Activated T-cell treated with anti-CD3 and anti-CD28 coated beads for 48 hours (primary cell): ENCODE measurements at places on chromosomes 4 and X.

DNA sequence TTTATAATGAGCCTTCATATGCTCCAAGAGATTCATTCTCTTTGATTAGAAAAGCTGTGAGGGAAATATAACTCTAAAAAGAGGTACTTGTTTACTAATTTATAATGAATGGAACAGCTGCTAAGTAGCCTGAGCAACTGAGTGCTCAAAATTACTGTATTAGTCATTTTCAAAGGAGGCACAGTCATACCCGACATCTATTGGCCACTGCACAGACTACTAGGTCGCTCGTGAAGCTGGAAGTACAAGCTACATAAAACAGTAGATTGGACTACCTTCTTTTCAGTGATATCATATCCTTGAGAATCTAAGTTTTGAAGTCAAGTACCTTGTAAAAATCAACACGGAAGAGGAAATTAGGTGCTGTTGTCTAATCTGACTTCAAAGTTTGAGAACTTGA lies 52.0 kb upstream of the GLRB start:
- DNase-seq = no peak

DNA sequence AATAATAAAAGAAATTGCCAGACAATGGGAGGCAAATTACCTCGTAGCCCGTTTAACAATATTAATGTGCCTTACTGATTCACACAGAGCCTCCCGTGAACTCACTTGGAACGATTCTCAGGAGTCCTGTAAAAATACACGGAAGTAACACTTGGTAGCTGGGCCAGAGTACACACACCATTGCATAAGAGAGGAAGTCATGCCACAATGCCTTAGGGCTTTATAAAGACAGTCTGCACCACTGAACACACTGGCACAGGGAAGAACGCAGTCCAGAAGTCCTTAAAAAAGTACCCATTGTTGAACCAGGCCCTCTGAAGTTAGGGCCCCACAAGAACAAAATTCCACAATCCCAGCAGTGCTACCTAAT lies 15.1 kb downstream of the SLC2A9 start:
- DNase-seq = no peak

DNA sequence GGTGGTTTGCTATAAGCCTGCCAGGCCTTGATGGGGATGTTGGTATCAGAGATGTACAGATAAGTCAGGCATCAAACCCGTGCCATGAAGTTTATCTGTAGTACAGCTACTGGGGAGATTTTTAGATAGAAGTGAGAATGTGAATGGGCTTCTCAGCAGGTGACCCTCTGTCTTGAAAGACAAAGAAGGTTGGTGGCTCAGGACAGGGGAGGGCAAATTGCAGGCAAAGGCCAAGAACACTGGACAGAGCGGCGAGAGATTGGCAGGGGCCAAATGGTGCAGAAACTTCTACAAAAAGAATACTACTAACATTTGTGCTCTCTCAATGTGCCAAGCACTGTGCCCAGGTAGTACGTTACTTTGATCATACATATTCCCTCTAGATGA lies 1.9 kb upstream of the PIM2 start:
- no peak for DNase-seq

- DNase-seq = no peak
Observed at GRCh38 chrX:77793946-77794345, 7.9 kb upstream of the ATRX start.

- DNase-seq = no peak
Observed at GRCh38 chr4:150039274-150040127, 38.7 kb upstream of the DCLK2 start.

- no peak for DNase-seq
Observed at GRCh38 chr4:26022346-26023202, 108.6 kb downstream of the SMIM20 start.

DNA sequence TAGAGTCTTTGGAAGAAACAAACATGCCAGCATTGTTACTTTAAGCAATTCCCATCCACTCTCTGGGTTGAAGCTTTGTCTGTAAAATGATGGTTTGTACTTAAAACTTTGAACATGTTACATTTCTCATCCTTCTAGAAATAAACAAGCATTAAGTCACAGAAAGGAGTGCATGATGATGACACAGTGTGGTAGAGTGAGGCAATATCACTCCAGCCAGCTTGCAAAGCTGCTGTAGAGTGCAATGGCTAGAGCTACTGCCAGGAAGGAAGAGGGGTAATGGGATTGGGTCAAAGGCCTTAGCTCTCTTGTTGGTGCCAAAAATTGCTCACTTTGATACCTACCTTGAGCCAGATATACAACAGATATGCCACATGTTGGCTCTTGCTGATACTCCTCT lies 12.3 kb upstream of the ENOX2 start:
- no peak for DNase-seq

GRCh38 chr4:85842540-85842939 lies 367.6 kb downstream of the ARHGAP24 start:
- no peak for DNase-seq

DNA sequence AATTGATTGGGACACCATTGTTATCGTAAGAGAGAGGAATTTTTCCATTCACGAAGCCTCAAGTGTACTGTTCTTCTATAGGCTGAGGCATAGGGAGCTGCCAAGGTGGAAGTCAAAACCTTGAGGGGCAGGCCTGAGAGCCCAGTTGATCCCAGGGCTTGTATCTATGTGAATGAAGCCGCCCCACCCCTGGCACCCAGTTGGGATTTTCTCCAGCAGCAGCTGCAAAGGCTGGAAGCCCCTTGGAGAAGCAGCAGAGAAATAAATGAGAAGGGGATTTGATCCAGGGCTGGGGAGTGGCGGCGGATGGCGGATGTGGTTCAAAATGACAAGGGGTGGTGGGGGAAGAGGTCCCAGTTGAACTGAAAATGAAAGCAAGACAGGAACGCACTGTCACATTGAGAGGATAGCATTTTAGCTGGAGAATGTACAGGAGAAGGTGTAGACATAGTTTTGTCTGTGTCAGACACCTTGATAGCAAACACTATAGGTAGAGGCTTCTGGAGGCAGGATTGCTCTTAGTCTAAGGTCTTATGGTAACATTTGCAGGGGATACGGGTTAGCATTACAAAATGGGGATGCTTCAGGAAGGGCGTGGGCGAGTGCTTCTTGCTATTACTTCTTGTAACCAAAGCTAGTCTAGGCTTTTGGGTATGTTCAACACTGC lies 32.6 kb downstream of the DOCK11 start:
- peak; percentile 25 for DNase-seq

GRCh38 chrX:154013614-154014360 lies 5.9 kb downstream of the IRAK1 start:
- peak; percentile 35 for DNase-seq

DNA sequence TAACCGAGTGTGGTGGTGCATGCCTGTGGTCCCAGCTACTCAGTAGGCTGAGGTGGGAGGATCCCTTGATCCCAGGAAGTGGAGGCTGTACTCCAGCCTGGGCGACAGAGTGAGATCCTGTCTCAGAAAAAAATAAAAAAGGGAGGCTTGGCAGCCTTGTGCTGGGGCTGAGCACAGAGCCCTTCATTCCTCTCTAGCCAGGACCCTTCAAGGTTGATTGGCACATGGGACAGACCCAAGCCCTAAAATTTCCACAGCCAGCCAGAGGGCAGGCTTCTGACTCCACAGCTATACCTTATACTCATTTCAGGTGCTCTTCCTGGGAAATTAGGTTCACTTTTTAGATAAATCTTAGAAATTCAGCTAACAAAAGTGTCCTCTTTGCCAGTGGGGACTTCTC lies 553.0 kb upstream of the CPEB2 start:
- DNase-seq = no peak

GRCh38 chr4:185468999-185469398 lies 2.5 kb downstream of the CCDC110 start:
- no peak for DNase-seq

DNA sequence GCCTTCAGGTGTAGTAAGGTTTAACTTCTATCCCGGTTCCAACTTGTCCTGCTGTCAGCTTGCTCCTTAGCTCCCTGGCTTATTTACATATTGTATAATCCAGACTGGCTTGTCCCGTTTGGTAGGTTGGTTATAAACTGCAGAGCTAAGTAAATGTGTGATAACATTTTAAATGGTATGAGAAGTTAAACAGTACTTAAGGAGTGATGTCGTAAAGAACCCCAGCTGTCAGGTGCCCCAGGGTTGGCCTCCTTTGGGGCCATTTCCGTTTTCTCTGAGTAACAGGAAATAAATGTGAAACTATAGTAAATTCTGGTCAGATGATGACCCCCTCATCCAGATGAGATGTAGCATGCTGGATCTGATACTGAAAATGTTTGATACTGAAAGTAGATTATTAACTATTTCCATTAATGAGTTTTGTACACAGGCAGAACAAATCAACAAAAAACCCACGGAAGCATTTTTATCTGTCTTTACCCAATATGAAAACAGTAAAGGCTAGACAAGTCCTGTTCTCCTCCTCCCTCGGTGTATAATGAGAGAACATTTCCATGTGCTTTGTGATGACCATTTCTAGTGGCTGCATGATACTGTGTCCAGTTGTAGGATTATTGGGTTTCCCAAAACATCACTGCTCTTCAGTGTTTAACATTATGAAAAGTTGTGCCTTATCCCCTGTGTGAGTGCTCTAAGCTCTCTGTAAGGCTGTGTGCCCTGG lies 22.4 kb downstream of the GAB1 start:
- DNase-seq = peak; percentile 17

DNA sequence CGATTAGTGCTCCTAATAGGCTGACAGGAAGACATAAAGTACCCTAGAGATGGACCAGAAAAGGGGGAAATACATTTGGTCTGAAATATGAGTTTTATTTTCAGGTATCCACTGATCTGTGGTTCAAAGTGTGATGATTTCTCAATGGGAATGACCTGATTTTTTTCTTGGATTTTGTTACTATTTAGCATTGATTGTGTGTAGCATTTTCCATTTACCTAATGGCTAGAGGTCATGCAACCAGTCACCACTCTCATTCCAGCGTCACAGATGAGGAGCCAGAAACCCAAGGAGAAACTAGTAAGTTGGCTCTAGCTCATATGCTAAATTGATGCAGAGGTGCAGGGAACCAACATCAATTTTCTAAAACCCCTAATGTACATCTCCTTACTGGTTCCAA lies 118.1 kb downstream of the IL1RAPL2 start:
- no peak for DNase-seq

DNA sequence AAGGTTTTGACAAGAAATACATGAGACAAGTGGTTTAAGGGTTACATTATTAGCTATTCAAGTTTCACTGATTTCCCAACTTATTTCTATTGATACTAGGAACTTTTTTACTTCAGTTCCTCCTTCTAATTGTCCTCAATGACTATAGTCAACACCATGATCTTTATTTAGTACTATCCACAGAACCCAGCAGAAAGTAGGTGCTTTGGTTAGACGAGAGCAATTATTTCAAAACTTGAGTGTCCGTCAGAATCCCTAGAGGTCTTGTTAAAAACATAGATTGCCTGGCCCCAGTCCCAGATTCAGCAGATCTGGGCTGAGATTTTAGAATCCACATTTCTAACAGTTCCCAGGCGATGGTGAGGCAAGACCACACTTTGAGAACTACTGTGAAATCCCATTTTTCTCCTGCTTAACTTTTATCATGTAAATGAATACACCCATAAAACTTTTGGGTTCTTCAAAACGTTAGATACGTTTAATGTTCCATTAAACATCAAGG lies 17.9 kb downstream of the EXOC1 start:
- no peak for DNase-seq

GRCh38 chr4:72714482-72715279 lies 145.7 kb upstream of the ADAMTS3 start:
- DNase-seq = no peak

DNA sequence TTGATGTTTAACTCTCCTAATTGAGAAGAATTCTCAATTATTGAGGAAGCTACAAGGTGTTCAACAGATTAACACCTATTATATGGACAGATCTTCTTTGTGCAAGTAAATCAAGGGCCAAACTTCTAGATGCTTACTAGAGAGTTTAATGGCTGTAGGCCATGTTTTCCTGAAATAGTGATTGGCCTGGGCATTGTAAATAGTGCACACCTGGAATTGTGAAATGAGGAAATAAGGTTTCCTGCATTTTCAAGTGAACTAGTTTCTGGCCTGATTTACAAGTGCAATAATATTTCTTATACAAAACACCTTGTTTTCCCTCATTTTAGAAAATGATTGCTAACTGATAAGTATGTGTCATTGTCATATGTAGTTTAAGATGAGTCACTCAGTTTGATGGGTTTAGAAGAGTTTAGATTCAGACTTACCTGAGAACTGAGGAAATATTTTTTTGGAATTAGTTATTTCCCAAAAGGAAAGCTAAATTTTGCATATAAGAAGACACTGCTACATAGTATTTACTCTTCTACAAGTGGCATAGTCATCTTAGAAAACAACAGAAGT lies 21.2 kb downstream of the AFF1 start:
- no peak for DNase-seq

DNA sequence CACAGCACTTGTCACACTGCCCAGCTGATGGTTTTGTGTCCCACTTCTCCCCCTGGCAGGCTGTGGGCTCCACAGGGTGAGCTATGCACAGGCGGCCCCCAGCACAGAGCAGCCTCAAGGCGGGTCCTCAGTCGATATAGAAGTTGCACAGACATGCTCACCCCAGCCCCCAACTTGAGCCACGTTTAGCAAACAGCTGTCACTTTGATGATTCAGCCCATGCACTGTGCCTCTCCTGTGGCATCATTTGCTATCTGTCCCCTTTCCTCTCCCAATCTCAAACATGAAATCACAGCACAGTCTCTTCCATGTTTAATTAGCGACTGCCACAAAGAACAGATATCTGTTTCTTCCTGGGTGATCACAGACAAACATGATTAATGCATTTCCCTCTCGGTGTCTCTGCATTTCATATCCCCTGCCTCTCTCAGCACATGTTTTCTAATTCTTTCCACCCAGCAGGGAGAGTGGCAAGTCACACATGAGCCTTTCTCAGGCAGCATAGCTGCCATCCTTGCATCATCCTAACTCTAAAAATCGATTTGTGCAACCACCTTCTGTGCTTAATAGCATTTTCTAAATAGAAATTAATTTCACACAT lies 204.9 kb downstream of the EVC2 start:
- no peak for DNase-seq

DNA sequence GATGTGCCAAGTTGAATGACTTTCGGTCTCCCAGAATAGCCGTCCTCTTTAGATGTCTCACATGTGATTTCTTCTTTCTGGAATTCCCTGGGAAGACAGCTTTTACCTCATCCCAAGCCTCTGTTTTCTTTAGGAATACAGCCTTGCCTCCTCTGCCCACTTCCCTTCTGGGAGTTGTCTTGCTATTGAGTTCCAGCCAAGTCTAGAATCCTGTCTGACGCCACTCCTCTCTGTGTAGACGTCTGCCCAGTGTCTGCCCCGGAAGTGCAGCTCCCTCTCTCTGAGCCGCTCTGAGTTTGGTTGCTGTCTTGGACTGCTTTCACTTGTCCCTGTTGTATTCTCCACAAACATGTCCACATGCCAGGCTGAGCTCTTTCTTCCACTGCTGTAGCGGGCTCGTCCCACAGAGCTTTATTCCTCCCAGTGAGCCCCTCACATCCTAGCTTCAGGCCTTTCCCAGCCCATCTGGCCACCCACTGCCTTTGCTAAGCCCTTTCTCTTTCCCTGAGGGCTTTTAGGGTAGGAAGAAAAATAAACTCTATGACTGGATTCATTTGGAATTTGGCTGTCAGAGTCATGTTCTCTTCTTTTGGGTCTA lies 9.0 kb upstream of the IGFBP7 start:
- no peak for DNase-seq

DNA sequence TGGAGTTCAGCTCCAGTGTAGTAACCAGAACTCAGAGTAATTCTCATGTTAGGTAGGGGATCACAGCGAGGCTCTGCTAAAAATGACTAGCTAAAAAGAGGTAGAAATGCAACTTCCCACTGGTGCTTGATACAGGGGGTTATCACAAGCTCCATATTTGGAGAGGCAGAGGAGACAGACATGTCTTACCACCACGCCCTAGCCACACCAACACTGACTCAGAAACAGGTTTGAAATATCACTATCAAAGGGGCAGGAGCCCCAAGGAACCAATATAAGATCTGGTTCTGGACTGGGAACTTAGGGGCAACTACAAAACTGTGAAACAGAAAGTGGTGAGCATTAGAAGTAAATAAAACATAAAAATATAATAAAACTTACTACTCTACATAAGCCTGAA lies 62.9 kb downstream of the IQCM start:
- no peak for DNase-seq
